ENCODE measurements at places on chromosomes 6 and 20.

GRCh38 chr6:15207923-15208322 lies 37.9 kb upstream of the JARID2 start:
- no peak for DNase-seq

DNA sequence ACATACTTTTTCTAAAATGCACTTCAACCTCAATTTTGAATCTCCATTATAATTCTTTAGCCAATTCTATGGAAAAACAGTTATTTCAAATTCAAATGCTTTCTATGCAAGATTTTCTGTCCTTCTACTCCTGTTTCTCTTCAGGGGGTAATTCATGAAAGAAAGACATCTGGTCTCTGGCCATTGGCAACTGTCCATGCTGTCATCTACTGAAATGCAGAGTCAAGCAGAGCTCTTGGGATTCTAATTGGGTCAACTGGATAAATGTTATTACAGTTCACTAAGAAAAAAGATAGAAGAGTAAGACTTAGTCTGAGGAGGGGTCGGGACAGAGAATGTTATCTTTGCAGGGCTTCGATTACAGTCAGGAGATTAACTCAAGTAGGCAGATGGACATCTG lies 22.0 kb upstream of the BMP5 start:
- DNase-seq: no peak

DNA sequence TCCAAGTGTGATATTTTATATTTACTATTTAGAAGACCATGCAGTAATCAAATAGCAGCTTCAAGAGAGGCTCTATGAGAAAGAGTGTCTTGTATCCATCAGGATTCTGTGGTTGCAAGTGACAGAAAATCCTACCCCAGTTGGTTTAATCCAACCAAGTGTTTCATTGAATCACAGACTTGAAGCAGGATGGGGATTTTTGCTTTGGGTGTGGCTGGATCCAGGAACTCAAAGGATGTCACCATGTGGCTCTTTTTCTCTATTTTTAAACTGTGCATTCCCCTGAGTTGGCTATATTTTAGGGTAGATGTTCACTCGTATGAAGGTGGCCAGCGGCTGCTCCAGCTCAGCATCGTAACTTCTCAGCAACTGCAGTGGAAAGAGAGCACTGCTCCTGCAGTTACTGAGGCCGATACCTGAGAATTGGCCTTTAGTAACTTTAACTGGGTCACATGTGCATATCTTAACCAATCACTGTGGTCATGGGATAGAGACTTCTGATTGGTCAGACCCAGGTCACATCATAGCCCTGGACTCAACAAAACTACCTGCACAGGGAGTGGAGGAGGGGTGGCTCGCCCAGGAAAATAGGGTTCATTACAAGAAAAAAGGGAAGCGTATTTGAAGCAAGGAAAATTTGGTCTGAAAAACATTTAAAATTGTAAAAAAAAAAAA lies 396.1 kb upstream of the SULF2 start:
- DNase-seq: no peak

DNA sequence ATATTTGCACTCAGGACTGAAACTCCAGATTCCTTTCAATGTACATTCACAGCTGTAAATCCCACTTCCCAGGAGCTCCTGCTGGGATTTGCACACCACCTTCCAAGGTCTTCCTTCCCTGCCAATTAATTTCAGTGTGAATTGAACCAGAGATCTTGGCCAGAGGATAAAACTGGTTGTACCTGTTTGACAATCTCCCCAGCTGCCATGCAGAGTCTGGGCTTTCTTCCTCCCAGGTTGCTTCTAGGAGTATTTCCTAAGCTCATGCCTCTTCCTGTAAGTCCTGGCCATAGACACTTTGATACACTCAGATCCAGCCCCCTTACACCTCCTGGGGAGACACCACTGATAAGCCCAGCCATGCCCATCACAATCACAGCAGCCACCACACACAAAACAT lies 15.6 kb downstream of the MAFB start:
- DNase-seq: no peak

GRCh38 chr20:44692932-44693480 lies 22.2 kb upstream of the CCN5 start:
- DNase-seq: peak; percentile 80

DNA sequence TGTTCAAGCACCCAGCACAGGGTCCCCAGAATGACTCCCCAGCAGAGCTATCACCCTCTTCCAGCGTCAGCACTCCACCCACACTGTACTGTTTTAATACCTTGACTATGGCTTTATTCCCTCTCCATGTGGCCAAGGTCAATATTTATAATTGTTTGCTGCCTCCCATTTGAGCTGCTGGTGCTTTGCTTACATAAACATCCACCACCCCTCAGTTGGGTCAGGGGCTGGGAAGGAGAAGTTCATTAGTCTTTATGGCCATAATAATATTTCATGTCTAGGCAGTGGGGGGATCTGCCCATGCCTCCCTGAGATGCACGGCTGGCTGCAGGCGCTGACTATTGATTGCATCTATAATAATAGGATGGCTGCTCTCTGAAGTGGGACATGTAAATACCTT lies 41.8 kb upstream of the SAYSD1 start:
- no peak for DNase-seq

DNA sequence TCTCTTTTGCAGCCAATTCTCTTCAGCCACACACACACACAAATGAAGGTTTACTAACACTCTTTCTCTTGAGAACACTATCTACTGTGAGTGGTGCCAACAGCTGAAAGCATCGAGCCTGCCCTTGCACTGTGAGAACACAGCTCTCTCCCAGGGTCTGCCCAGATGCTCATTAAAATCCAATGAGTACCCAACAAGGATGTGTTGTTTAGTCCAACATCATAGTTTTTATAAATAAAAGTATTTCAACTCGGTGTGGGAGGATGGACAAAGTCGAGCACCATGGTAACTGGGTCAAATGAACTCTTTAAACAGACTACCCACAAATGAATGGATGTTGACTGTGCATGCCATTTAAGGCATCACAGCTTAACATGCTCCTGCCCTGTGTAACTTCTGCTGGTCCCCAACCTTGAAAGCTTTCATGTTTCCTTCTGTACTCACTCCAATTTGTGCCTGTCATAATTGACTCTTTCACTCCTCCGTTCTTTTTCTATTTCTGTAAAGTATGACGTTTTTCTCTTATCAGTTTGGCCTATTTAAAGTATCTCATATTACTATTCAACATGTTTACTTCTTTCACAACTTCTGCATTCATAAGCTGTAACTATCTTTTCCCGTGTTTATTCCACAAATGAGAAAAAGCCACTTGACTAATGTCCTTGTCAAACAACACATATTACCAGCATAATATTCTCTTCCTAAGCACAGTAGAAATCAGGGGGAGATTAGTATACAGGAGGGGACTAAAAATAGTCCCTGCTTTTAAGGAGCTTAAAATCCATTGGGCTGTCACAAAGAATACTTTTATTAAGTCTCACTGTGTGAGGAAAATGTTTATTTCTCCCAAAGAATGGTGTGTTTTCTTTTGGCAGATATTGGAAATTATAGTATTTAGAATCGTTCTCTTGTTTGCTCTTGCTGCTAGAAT lies 215.4 kb downstream of the RFPL4B start:
- DNase-seq: no peak

DNA sequence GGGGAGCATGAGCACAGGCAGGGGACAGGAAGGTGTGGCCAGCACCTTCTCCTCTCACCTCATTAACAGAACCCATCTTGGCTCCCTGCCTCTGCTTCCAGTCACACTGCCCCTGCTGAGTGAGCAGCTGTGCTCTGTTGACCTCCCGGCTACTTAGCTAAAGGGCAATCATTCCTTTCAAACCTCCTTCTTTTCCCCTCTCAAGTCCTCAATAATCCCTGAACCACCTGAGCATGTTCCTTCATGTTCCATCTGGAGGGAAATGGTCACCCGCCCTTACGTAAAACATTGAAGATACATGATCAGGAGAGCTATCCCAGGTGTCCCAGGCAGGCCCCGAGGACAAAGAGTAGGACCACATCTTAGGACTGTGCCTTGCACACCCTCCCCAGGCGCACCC lies 21.7 kb upstream of the MRPS10 start:
- DNase-seq: no peak

GRCh38 chr6:87897013-87897412 lies 150.6 kb upstream of the SPACA1 start:
- no peak for DNase-seq

DNA sequence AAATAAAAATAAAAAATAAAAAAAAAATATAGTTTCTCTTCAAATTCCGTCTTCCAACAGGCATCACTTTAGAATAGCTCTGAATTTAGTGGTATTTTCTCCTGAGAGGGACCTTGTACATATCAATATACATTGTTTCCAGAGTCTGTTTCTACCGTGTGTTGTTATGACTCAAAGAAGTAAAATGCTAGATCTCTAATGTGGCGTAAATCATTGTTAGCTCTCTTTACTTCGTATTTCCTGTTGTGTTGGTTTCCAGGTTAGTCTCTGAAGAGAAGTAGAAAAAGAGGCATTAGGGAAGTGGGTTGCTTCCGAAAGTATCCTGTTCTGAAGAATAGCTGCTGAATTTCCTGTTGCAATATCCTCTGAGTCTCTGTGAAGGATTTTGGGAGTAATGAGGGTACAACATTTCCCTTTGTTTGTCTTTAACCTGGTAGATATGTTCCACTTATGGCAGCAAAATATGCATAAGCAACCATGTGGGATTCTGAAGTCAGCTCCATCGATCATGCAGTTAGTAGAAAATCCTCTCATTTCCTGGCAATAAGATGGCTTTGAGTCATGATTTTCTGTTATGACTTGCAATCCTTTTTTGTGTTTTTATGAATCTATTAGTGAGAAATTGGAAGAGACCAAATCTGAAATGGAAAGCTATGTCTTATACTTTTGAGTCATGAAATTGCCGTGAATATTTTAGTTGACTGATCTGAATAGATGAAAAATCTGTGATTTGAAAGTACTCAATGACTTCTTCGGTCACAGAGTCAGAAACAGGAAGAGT lies 42.0 kb upstream of the MCHR2 start:
- no peak for DNase-seq

DNA sequence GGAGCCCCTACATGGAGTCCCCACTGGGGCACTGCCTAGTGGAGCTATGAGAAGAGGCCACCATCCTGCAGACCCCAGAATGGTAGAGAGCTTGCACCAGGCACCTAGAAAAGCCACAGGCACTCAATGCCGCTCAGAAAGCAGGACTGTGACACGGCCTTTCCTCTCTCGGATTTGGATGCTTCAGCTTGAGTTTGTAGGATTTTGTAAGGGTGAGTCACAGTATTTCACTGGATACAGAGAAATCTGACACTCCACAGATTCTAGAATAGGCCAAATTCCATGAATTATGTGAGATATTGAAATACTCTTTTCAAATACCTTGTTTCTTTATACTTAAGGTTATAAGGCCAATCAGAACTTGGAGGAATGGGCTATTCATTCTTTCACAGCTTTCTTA lies 424.5 kb downstream of the HTR1B start:
- DNase-seq: no peak

DNA sequence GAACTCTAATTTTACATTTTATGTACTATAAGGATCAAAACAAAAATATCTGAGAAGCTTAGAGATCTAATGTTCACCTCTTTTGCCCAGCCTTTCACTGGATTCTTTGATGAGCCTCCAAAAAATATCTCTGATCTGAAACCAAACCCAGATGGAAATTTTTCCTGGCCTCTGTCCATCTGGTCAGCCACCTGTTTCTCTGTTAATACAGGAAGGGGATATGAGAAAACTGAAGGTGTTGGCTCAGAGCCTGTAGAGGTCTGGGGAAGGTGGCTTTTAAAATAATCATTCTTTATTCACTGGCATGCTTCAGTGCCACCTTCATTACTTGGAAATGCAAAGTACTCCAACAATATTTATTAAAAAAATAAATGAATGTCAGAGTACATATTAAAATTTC lies 8.5 kb upstream of the MCM3 start:
- no peak for DNase-seq

- DNase-seq: no peak
Measured at GRCh38 chr6:141169419-141169818, 963.3 kb upstream of the GJE1 start.

DNA sequence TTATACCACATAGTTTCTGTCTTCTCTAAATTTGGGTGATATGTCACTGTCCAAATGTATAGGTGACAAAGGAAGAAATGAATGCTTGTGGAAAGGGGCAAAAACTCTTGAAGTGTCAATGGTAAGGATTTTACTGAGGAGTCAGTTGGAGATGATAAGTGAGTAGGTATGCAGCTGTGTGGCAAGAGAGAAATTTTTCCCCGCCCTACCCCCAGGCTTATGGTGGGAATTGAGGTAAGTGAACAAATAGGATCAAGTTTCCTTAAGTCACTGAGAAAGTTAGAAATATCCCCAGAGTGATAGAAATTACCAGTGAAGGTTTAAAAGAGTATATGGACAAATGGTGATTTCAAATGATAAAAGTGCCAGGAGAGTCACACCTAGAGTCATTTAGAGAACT lies 11.8 kb downstream of the DSE start:
- no peak for DNase-seq

DNA sequence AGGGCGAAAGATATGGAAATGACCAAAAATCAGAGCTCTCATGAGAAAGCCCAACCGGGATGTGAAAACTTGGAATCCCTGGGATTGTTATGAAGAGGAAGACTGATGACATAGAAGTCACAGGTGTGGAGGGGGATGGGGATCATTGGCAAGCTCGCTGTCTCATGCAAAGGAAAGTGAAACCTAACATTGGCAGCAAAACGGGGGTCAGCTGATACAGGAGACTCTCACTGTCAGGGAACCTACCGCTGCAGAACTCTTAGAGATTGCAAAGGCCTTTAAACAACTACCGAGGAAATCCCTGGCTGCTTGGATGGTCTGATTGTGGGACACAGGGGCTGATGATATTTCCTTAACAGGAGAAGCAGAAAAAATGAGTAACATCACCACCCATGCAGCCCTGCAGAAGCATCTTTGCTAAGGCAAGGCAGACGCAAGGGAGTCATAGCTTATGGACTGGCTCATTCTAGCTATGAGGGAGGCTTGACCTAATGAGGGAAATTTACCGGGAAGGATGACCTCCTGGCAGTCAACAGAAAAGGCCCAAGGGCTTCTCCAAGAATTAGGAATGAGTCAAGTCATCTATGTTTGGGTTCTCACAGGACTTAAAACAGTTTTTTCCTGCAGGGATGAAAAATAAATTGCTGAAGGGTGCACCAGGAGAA lies 7.0 kb downstream of the MUC21 start:
- no peak for DNase-seq

DNA sequence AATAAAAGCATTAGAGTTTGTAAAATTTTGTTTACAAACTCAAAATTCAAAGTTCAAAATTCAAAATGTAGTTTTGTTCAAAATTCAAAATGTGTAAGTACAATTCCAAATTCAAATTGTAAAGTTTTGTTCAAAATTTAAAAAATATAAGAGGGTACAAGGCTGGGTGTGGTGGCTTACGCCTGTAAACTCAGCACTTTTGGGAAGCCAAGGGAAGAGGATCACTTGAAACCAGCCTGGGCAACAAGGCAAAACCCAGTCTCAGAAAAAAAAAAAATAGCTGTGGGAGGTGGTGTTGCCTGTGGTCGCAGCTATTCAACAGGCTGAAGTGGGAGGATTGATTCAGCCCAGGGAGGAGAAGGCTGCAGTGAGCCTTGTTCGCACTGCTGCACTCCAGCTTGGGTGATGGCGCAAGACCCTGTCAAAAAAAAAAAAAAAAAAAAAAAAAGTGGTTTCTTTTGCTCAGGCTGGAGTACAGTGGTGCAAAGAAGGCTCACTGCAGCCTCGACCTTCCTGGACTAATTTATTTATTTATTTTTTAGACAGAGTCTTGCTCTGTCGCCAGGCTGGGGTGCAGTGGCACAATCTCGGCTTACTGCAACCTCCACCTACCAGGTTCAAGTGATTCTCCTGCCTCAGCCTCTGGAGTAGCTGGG lies 5.4 kb upstream of the ZBTB12 start:
- DNase-seq: no peak

- peak; percentile 74 for DNase-seq
Measured at GRCh38 chr6:116682334-116682712, 1.3 kb downstream of the KPNA5 start.

- no peak for DNase-seq
Measured at GRCh38 chr6:22106451-22106850, 190.4 kb downstream of the PRL start.

Measured in RKO (cell line).